Naive B cell (primary cell): ENCODE measurements at places on chromosomes 5 and 9. TPM values are rescaled to one million over a fixed set of nuclear protein-coding genes. Genes with fewer than 3 reads are reported as not detected.

GRCh38 chr9:113950195-113951031 lies 74.3 kb downstream of the ZNF618 start:
- no peak for DNase-seq

DNA sequence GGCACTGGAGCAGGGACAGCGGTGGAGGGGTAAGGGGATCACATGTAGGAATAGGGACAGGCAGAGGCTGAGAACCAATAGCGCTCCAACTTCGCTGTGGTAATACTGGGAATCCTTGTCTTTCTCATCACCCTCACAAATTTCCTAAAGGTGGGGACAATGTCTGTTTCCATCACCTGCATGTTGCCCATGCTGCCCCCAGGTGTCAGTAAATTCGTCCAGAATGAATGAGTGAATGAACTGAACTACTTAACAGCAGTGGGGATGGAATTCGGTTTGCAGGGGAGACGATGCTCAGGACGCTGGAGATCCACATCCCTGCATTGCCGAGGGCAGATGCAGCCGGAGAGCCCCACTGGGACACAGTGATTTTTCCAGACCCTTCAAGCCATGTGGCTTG lies 129.9 kb downstream of the PDZD2 start:
- DNase-seq, result no peak

DNA sequence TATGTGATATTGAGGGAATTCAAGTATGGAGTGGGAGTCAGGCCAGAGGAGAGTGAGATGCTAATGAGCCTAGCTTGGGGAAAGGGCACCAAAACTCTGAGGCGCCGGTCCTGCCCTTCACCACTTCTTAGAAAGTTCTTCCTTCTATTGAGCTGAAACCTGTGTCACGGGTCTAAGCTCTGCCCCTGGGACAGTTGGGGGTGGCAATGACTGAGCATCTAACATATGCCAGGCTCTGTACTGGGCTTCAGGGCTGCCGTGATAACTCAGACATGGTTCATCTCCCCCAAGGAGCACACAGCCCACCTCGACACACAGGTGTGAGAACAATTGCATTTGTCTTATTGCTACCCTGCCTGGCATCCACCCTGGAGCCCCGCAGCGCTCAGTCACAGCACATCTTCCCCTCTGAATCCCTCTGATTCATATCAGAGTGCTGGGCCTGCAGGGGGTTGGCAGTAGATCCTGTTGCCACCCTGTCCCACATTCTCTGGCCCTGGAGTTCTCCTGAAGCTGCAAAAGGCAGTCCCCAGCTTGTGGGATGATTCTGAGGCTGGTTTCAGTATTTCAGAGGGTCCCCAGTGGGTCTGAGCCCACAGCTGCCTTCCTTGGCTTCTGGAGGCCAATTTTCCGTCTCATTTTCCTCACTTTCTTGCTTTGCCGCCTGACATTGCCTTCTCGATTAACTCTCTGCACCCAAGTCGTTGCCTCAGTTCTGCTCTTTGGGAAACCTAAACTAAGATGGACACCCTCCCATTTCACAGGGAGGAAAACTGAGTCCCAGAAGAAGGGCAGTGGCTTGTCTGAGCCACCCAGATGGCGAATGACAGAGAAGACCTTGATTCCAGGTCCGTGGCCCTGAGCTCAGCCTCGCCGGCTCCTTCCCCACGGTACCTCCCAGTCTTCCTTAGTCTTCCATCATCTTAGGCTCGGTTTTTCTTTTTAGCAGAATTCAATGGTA lies 42.5 kb downstream of the ALG2 start:
- DNase-seq, result no peak

- DNase-seq, result no peak
Measured at GRCh38 chr5:161314033-161314432, 232.5 kb downstream of the GABRB2 start.

SPATA31C1 gene
- polyA plus RNA-seq, result not detected

DNA sequence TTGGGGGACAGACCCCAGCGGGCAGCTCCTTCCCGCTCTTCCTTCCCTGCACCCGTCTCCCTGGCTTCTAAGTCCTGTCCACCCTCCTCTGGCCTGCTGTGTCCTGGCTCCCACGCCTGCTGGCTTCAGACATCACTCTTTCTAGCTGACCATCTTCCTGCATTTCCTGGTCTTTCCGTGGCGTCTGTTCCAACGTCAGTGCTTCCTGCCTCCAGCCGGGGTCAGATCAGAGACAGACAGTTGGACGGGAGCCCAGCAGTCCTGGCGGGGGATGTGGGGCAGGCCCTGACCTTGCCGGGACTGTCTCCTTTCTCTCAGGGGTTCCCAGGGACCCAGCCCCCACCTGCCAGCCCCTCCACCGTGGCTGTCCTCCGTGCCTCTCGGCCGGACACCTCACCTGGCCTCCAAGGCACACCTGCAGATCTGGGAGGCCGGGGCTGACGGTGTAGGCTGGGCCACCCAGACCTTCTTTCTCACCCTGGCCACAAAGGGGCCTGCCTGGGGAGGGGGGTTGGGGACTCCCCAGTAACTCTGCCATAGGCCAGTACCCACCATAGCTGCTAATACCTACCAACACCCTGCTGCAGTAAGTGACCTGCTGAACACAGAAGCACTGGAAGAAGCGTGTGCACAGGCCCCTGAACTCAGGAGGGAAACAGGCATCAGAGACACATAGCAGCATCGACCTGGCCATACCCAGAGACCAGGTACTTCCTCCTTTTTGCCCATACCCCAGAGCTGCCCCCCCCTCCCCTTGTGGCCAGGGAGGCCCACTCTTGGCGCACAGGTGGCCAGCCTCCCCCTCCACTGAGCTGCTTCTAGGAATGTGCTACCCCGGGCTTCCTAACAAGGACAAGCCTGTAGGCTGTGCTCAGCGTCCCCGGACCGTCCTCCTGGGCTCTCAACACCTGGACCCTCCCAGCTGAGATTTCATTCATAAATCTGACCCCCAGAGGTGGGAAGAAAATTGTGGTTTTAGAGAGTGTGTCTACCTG lies 5.1 kb downstream of the NRARP start:
- no peak for DNase-seq

GRCh38 chr5:112552791-112553190 lies 133.7 kb upstream of the EPB41L4A start:
- no peak for DNase-seq

GRCh38 chr5:10839118-10839517 lies 78.1 kb upstream of the DAP start:
- no peak for DNase-seq

- DNase-seq, result no peak
Measured at GRCh38 chr9:74336161-74336560, 161.0 kb upstream of the RORB start.

- peak; percentile 74 for DNase-seq
Measured at GRCh38 chr9:97923529-97924108, 1.3 kb upstream of the TRMO start.

DNA sequence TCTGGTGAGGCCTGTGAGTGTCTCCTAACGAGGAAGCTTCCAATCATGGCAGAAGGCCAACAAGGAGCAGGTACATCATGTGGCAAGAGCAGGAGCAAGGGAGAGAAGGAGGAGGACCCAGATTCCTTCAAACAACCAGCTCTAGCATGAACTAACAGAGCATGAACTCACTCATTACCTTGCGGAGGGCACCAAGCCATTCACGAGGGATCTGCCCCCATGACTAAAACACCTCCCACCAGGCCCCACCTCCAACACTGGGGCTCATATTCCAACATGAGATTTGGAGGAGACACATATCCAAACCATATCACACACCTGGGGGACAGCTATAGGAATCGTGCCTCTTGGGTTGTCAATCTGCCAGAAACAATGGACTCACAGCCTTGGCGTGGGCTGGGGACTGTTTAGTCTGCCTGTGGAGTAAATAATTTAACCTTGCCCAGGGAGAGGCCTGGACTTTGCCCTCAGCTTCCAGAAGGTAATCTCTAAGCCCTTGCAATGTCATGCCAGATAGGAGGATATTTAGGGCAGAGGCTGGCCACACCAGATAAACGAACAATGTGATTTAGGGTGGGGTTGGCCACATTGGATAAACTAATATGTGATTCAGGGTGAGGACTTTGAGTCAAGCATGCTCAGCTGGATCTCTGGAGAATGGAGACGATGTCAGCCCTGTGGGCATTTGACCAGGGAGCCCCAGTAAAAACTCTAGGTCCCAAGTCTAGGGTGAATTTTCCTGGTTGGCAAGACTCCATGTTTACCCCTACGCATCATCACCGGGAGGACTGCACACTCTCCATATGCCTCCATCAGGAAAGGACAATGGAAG lies 13.6 kb upstream of the VDAC1 start:
- no peak for DNase-seq

OLFM1 gene
- polyA plus RNA-seq, result not detected

- no peak for DNase-seq
Measured at GRCh38 chr9:4929917-4930316, 55.2 kb upstream of the JAK2 start.

- no peak for DNase-seq
Measured at GRCh38 chr5:73648515-73648914, 22.5 kb downstream of the ARHGEF28 start.

DNA sequence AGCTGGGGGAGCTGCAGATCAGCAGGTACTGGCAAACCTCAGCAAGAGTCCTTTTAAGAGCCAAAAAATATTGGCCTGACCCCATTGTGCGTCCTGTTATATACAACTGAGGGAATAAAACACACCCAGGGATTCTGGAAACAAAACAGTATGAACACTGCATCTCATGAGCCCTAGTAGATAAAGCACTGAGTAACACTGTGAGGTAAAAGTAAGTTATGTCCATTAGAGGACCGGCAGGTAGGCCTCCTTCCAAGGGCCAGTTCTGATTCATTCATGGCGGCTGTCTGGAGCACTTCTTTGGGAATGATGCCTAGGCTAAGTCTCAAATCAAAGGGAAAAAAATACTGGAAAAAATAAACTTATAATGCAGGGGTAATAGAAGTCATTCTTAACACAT lies 64.9 kb downstream of the PDE4D start:
- DNase-seq, result no peak

SLC25A46 gene
- polyA plus RNA-seq, result 51.0 TPM

EGR1 gene
- polyA plus RNA-seq, result 7.0 TPM

GRCh38 chr5:89276566-89277305 lies 393.8 kb upstream of the MEF2C start:
- no peak for DNase-seq

DNA sequence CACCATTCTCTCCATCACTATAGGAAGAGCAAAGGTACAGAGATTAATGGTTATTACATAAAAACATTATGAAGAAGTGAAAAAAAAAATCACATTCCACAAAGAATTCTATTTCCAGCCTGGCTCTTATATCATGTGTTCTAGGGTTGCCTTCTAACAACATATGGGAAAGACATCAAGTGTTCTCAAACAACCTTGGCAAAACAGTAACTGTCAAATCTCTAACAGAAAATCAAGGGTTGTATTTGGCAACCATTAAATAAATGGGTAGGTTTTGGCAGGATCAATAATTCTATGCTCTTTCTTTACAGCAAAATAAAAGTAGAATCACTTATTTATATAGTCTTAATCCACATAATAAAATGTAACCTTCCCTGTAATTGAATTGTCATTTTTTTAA lies 728.9 kb downstream of the MAT2B start:
- DNase-seq, result no peak

SLC34A1 gene
- polyA plus RNA-seq, result not detected

TLX3 gene
- not detected for polyA plus RNA-seq

EIF4EBP3 gene
- 44.5 TPM for polyA plus RNA-seq

DNA sequence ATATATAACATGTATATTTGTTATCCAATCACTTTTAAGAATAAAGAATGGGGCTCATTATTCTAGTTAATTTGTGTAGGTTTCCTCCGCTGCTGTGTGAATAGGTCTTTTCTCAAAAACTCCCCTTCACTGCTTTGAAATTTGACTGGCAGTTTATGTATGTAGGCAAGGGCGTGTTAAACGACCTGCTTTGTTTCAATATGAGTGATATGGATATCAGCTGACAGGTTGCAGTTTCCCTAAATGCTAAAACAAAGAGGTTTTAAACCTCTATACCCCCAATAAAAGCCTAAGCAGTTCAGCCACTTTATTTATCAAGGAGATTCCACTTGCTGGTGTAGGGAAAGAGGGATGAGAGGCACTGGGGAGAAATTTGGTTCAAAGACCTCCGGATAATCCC lies 159.6 kb downstream of the TMEM167A start:
- DNase-seq, result no peak

GRCh38 chr9:27204578-27204977 lies 92.4 kb downstream of the EQTN start:
- DNase-seq, result no peak

DNA sequence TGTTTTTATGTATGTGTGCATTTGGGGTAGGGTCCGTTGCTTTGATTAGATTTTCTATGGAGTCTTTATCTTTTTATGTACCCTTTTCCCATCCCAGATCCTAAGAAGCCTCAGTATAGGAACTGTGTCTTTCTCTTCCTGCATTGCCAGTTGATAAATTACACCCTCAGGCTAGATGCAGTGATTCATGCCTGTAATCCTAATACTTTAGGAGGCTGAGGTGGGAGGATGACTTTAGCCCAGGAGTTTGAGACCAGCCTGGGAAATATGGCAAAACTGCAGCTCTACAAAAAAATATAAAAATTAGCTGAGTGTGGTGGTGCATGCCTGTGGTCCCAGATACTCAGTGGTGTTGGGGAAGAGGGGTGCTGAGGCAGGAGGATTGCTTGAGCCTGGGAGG lies 40.2 kb downstream of the NLN start:
- no peak for DNase-seq

CDKN2A gene
- 4.7 TPM for polyA plus RNA-seq

- peak; percentile 12 for DNase-seq
Measured at GRCh38 chr5:17436761-17437221, 61.2 kb upstream of the TAF11L2 start.

ADAMTS12 gene
- polyA plus RNA-seq, result not detected

DNA sequence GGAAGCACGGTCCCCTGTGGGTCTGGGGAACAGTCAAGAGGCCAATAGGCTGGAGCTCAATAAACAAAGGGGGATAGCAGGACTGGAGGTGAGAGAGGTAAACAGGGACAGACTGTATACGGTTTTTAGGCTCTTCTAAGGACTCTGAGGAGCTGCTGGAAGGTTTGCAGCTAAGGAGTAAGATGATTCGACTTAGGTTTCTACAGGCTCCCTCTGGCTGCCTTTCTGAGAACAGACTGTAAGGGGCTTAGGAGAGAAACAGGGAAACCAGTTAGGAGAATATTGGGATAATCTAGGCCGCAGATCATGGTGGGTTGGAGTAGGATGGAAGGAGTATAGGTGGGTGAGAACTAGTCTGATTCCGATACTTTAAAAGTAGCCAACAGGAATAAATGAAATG lies 10.4 kb downstream of the CDK5RAP2 start:
- no peak for DNase-seq

STK32A gene
- not detected for polyA plus RNA-seq

DNA sequence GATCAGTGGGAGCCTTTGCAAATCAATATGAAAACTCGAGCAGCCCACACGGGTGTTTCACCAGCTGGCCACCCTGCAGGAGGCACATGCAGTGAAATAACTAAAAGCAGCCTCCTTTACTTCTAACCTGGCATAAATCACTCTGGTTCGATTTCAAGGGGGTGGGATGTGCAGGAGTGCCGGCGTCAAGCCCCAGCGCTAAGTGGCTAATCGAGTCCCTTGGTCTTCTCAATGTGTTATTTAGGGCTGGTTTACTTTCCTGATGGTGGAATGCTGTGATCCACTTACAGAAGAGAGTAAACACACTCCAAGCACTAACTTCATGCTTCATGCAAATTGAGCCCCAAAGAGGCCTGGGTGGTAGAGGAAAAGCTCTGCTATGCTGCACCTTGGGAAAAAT lies 109.4 kb downstream of the TMEM174 start:
- DNase-seq, result no peak

SELENOP gene
- 0.61 TPM for polyA plus RNA-seq
